ENCODE measurements at places on chromosomes 1 and 21.

- no peak for DNase-seq
- peak overlapping the region; percentile 99 for H3K4me3 ChIP-seq
- no peaks in the 10 kb centered on the region for H3K27me3 ChIP-seq
- H3K36me3 ChIP-seq = peaks cover 14% of the 10 kb centered on the region
- H3K27ac ChIP-seq = peak overlapping the region; percentile 96
These were observed 2.4 kb downstream of the PTPN14 start for GRCh38 chr1:214548988-214549387.

DNA sequence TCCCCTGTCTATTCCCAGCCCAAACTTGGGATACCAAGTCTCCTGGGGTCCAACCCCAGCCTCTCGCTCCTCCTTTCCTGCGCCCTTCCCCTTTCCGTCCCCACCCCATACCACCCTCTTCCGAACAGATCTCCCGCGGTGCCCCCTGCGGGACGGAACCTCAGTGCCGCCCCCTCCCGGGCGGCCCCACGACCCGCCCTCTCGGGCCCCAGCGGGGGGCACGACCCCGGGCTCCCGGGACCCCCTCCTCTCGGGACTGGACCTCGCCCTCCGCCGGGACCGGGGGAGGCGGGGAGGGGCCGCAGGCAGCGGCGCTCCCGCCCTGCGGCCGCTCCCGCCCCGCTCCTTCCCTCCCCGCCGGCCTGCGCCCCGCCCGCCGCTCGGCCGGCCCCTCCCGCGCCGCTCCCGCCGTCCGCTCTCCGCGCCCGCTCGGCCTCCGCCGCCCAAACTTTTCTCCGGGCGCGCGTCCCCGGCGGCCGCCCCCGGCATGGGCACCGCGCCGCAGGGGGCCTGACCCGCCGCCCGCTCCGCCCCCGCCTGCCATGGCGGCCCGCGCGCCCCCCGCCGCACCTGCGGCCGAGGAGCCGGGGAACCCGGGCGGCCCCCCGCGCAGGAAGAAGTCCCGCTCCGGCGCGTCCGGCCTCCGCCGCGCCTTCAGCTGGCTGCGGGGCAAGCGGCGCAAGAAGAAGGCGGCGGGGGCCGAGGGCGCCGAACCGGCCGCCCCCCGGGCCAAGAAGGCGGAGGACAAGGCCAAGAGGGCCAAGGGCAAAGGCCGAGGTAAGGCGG, 39.0 kb upstream of the SYNC start:
- peak overlapping the region; percentile 74 for H3K4me3 ChIP-seq
- peak overlapping the region; percentile 81 for H3K27ac ChIP-seq
- H3K36me3 ChIP-seq = peaks cover 7% of the 10 kb centered on the region
- peaks cover 31% of the 10 kb centered on the region for H3K4me1 ChIP-seq

GRCh38 chr1:115543247-115543646, 98.5 kb upstream of the VANGL1 start:
- no peak for DNase-seq
- H3K4me3 ChIP-seq = no peak overlapping the region
- no peaks in the 10 kb centered on the region for H3K36me3 ChIP-seq
- no peak overlapping the region for H3K27ac ChIP-seq
- H3K4me1 ChIP-seq = peaks cover 23% of the 10 kb centered on the region

- DNase-seq = no peak
- H3K4me3 ChIP-seq = no peak overlapping the region
- no peaks in the 10 kb centered on the region for H3K36me3 ChIP-seq
- H3K4me1 ChIP-seq = peaks cover 20% of the 10 kb centered on the region
- H3K27me3 ChIP-seq = no peaks in the 10 kb centered on the region
- H3K27ac ChIP-seq = no peak overlapping the region
These were observed 59.7 kb downstream of the FGGY start for GRCh38 chr1:59356627-59357026.

DNA sequence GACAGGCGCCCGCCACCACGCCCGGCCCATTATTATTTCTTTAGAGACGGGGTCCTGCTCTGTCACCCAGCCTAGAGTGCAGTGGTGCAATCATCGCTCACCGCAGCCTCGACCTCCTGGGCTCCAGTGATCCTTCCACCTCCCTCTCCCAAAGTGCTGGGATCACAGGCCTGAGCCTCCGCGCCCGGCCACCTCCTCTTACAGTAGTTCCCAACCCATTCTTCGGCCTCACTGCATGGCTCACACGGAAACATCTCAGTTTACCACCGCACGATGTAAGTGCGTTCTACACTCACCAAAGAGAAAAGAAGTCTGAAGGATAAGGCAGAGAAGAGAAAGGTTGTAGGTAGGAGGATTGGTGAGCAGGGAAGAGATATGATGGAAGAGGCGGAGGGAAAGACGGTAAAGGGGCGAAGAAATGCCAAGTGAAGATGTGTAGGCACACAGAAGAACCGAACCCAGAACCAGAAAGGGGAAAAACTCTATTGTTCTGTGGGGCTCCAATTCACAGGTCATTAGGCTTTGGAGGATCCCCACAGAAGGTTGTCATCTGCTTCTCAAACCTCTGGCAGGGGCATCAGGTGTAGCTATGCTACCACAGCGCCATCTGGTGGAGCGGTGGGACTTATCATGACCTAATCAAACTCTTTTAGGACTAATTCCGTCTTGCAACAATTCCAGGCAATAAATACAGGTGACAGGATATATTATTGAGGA, 504.2 kb downstream of the SMYD3 start:
- no peaks in the 10 kb centered on the region for H3K27me3 ChIP-seq
- peaks cover 19% of the 10 kb centered on the region for H3K4me1 ChIP-seq
- H3K36me3 ChIP-seq = no peaks in the 10 kb centered on the region

GRCh38 chr1:41333146-41333784, 28.0 kb upstream of the FOXO6 start:
- no peak for DNase-seq
- no peaks in the 10 kb centered on the region for H3K36me3 ChIP-seq
- H3K4me3 ChIP-seq = no peak overlapping the region

- no peak for DNase-seq
- H3K27me3 ChIP-seq = no peaks in the 10 kb centered on the region
- peaks cover 8% of the 10 kb centered on the region for H3K36me3 ChIP-seq
- peak overlapping the region; percentile 69 for H3K27ac ChIP-seq
- H3K4me3 ChIP-seq = no peak overlapping the region
- H3K4me1 ChIP-seq = peaks cover 30% of the 10 kb centered on the region
These were observed 73.6 kb downstream of the GNG12 start for GRCh38 chr1:67759692-67760029.

DNA sequence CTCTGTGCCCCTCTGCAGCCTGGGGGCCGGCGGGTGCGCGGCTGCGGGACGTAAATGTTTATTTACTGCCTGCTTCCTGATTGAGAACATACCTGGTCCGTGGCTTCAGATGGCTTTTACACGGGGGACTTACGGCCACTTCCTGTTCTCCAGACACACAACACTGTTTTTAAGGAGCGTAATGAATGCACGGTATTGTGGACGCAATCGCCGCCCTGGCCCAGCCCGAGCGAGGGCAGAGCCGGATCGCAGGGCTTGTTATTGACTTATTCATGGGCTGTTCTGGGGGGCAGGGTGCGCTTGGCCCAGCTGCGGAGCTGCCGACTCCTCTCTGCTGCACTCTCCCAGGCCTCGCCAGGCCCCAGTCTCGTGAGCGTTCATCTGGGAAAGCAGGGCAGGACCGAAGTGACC, 52.8 kb upstream of the ACTRT2 start:
- no peaks in the 10 kb centered on the region for H3K4me1 ChIP-seq
- H3K27ac ChIP-seq = no peak overlapping the region
- no peak for DNase-seq
- H3K36me3 ChIP-seq = no peaks in the 10 kb centered on the region
- no peak overlapping the region for H3K4me3 ChIP-seq
- no peaks in the 10 kb centered on the region for H3K27me3 ChIP-seq

DNA sequence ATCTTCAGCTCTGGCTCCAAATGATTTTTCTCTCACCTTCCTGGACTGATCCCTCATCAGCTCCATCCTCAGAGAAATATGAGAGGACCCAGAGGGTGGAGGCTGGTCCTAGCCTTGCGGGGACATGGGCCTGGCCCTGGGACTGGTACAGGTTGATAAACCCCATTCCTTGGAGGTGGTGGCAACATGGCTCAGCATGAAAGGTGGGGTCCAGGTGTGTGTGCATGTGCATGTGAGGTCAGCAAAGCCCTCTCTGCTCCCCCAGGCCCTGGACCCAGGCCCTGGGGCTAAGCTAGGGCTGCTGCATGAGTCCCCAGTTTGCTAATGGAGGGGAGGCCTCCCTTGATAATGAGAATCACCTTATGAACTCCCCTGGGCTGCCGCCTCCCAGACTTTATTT, 363.1 kb downstream of the MATN1 start:
- H3K36me3 ChIP-seq = no peaks in the 10 kb centered on the region
- no peak overlapping the region for H3K4me3 ChIP-seq
- DNase-seq = no peak
- H3K4me1 ChIP-seq = no peaks in the 10 kb centered on the region

GRCh38 chr1:200049810-200050209, 22.3 kb downstream of the NR5A2 start:
- no peaks in the 10 kb centered on the region for H3K4me1 ChIP-seq
- no peak overlapping the region for H3K4me3 ChIP-seq
- no peak for DNase-seq

DNA sequence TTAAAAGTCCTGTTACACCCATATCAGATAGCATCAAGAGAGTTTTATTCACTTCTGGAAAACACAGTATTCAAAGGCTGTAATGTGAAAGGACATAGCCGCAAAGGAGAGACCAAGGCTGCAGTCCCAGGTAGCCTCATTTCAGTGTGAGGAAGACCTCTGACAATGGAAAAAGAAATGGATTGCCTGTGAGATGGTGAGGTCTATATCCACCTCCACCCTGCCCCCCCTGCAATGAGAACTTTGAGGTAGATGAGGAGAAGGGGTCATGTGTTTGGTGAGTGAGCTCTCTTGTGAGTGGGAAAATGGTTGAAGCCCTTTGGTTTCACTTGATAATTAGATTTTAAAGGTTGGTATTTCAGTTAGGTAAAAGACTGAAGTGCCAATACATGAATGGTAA, 3.5 kb downstream of the MRPS6 start:
- peaks cover 8% of the 10 kb centered on the region for H3K36me3 ChIP-seq
- H3K27ac ChIP-seq = no peak overlapping the region
- H3K4me3 ChIP-seq = no peak overlapping the region
- peaks cover 31% of the 10 kb centered on the region for H3K4me1 ChIP-seq
- no peak for DNase-seq
- H3K27me3 ChIP-seq = no peaks in the 10 kb centered on the region

GRCh38 chr1:216750031-216750627, 26.9 kb upstream of the ESRRG start:
- H3K4me3 ChIP-seq = no peak overlapping the region
- H3K27me3 ChIP-seq = no peaks in the 10 kb centered on the region
- H3K36me3 ChIP-seq = no peaks in the 10 kb centered on the region

DNA sequence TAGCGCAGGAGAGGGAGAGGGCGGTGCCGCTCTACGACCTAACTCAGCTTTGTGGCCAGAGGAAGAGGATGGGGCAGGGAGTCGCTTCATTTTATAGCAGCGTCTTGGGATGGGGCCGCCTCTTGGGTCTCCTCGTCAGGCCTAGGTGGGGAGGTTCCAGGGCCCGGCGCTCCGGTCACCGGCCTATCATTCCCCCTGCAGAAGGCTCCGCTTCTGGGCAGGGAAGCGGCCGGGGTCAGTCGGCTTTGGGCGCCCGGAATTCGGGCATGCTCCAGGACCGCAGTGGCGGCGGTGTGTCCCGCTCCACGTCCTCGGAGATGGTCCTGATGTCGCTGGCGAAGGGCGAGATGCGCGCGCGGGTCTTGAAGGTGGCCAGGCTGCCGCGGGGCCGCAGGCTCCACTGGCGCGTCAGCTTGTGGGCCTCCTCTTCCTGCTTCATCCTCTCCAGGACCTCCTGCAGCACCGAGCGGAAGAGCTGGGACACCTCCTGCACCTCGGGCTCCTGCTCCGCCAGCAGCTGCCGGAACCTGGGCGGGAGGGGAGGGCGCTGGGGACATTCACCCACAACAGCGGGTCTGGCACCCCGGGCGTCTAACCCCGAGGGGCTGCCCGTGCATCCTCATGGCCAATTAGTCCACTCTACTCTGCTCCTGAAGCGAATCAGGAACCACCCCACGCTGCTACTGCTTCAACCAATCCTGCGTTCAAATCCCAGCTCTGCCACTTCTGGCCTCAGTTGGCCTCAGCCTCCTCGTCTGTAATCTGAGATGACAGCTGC, 13.0 kb downstream of the RD3 start:
- no peak overlapping the region for H3K4me3 ChIP-seq
- H3K27ac ChIP-seq = no peak overlapping the region
- H3K4me1 ChIP-seq = no peaks in the 10 kb centered on the region
- H3K36me3 ChIP-seq = no peaks in the 10 kb centered on the region

DNA sequence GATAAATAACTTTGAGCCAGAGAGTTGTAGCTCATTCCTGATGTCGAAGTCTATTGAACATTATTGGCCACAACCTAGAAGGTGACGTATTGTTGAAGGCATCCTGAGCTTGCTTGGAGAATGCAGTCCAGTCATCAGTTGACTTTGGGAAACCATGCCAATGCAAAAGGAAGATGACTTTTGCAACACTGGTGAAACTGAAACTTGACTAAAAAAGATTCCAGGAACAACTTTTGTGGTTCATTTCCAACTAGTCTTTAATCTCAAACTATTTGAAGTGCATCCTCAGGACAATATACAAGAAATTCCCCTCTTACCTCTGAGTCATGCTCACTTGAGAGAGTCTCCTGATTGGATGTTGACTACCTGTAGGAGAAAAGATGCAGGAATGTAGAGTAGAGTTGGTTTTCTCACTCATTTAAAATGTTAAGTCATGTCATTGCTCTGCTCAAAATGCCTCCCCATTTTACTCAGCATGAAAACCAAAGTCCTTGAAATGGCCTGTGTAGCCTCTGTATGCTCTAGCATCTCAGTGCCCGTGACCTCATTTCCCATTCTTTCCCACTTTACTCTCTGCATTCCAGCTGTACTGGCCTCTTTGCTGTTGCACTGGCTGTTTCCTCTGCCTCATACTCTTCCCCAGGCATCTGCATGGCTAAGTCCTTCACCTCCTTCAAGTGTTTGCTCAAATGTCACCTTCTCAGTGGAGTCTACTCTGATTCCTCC, 24.4 kb upstream of the LEPR start:
- DNase-seq = no peak
- no peak overlapping the region for H3K27ac ChIP-seq
- H3K4me3 ChIP-seq = no peak overlapping the region
- H3K4me1 ChIP-seq = peaks cover 8% of the 10 kb centered on the region
- H3K27me3 ChIP-seq = no peaks in the 10 kb centered on the region
- peaks cover 6% of the 10 kb centered on the region for H3K36me3 ChIP-seq

DNA sequence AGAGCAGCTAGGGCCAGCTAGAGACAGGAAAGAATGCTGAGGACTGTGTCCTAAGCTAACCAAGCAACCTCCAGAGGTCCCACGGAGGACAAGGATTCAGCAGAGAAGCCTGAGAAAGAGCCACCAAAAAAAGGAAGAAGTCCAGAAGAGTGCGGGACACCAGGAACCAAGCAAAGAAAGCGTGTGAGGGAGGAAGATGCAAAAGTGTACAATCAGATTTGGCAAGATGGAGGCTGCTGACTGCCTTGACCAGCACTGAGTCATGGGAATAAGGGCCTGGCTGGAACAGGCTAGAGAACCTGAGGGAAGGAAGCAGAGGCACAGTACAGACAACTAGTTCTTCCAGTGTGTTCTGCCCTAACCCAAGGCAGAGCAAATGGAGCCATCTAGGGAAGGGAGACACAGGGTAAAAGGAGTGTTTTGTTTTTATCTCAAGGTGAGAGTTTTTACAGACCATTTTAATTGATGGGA, 18.5 kb downstream of the TP53BP2 start:
- H3K27me3 ChIP-seq = no peaks in the 10 kb centered on the region
- no peak for DNase-seq

- peaks cover 34% of the 10 kb centered on the region for H3K27me3 ChIP-seq
- no peak overlapping the region for H3K27ac ChIP-seq
- no peak for DNase-seq
- H3K4me3 ChIP-seq = no peak overlapping the region
These were observed 49.1 kb downstream of the ELK4 start for GRCh38 chr1:205582471-205583291.
